Epithelial cell of esophagus (primary cell): ENCODE measurements at places on chromosomes 5 and 9.

GRCh38 chr5:56147659-56148230 is 85.4 kb downstream of the ANKRD55 start:
- no peak for DNase-seq

GRCh38 chr5:34450338-34450737 is 205.8 kb upstream of the RAI14 start:
- DNase-seq = no peak

DNA sequence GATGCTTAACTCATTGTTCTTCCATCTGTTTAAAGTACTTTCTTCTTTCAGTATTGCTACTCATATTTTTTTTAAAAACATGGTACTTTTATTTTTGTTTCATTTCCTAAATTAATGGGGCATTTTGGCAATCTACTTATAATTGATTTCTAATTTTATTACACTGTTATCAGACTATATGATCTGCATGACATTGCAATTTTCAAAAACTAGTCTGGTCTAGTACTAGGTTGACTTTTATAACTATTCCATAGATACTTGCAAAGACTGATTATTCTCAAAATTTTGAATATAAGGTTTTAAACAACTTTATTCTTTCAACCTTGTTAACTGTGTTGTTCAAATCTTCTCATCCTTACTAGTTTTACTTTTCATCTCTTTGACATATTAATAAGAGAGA is 63.9 kb upstream of the MVB12B start:
- no peak for DNase-seq

DNA sequence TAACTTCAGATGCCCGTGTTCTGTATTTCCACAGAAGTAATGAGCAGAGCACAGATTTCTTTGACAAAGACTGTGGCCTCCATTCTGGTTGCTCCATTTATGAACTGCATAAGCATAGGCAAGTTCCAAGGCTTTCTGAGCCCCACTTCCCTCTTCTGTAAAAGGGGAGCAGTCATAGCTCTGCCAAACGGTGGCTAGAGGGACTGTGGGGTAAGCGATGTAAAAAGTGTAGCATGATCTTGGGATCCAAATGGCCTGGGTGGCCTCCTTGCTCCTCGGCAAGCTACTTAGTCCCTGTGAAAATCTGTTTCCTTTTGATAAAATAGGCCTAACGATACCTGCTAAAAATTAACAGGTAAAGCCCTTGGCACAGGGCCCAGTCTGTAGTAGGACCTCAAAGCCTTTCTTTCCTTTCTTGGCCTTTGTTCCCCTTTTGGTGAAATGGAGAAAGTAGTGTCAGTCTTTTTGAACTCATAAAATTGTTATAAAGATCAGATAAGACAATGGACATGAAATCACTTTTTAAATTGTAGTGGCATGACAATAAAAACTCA is 646.6 kb downstream of the ACTL7B start:
- no peak for DNase-seq

- peak; percentile 42 for DNase-seq
Measured at GRCh38 chr9:130934702-130935647, 4.1 kb downstream of the FIBCD1 start.

DNA sequence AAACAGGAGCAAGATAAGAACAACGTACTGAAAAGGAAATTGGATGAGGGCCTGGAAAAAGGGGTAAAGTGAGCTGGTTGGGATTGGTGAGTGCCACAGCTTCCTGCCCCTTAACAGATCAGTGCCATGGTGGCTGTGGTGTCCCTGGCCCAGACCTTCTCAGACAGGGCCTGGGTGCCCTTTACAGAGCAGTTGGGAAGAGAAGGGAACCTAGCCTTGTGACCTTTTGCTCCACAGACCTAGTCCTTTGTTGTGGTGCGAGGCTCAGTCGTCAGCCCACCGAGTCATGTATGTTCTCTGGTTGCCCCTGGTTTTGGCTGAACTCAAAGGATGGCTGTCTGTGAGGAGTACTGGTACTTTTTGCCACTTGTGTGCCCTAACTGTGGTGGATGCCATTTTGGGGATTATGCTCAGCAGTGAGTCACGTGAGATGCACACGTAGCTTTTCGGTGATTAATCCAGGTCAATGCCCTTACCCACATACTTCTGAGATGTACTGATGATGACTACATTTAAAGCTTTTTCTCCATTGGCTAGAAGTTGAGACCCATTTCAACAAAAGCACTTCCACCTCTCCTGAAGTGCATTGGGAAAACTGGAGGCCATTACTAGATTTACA is 48.4 kb downstream of the EXOSC2 start:
- peak; percentile 75 for DNase-seq

GRCh38 chr9:69940674-69941073 is 103.0 kb upstream of the MAMDC2 start:
- DNase-seq = no peak

- no peak for DNase-seq
Measured at GRCh38 chr9:114274217-114274616, 48.7 kb upstream of the ORM1 start.

- DNase-seq = no peak
Measured at GRCh38 chr5:134468921-134469400, 56.5 kb upstream of the JADE2 start.

DNA sequence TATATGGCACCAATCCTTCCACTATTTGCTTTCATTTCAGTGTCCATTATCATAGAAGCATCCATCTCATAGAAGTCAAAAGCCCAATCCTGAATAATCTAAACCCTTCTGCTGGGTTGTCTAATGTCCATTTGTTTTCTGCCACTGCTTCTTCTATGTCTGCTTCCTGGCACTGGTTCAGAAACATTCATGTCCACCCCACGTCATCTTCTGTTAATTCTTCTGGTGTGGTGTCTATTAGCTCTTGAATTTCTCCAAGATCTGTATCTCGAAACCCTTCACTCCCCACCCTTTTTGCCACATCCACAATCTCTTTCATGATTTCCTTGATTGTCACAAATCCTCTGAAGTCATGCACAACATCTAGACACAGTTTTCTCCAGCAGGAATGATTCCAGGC is 23.2 kb upstream of the GOLGA1 start:
- DNase-seq = no peak

GRCh38 chr5:107671742-107672210 is 1.0 kb upstream of the EFNA5 start:
- peak; percentile 91 for DNase-seq

GRCh38 chr9:78549711-78550110 is 252.8 kb downstream of the PSAT1 start:
- no peak for DNase-seq

- DNase-seq = no peak
Measured at GRCh38 chr9:91724609-91725505, 225.2 kb downstream of the ROR2 start.

- no peak for DNase-seq
Measured at GRCh38 chr5:178389796-178390195, 157.2 kb upstream of the PHYKPL start.

DNA sequence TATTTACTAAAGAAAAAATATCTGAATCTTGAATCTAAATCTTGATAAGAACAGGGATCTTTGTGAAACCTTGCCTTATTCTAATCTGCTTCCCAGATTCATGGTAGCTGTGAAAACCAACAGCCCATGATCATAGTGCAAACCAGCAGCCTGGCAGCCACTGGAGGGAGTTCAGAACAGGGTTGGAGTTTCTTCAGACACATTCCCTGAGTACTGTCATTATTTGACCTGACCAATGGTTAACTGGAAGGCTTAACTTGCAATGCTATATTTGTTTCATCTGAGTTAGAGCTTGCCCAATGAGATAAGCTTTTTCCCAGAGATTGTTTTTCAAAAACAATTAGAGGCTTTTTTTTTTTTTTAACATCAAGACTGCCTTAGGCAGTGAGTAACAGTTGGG is 47.8 kb downstream of the LOX start:
- no peak for DNase-seq

DNA sequence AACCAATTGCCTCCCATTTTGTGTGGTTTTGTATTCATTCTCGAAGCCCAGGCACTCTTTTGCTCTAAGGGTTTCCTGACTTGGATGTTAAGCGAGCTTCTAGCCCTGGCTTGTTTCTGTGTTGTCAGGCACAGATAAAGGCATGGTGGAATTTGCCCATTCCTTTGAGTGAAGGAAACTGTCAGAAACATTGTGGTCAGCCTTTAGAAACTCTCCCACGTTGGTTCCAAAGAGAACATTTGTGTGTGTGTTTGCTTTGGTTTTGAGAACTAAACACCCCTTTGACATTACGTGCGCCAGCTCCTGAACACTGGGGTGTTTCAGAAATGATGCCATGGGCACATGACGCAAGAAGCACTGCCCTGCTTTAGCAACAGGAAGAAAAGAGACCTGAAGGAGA is 320.9 kb downstream of the NTRK2 start:
- peak; percentile 87 for DNase-seq

DNA sequence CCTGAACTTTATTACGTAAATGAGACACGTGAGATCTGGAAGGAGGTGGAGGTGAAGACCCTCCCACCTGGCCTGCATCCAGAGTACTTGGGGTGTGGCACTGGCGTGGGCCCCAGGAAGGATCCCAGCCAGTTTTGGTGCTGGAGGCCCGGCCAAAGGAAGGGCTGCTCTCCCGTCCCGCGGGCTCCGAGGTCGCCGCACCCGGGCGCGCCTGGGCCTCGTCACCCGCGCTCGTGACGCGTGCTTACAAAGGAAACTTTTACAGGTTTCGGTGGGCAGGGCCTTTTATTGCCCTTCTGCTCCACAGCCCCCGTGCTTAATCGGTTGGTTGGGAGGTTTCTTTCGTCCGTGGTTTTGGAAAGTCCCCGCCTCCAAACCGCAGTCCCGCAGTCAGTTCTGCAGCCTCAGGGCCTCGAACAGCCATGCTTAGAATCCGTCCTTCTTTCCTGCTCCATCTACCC is 29.2 kb downstream of the CDKN2A start:
- DNase-seq = peak; percentile 70

DNA sequence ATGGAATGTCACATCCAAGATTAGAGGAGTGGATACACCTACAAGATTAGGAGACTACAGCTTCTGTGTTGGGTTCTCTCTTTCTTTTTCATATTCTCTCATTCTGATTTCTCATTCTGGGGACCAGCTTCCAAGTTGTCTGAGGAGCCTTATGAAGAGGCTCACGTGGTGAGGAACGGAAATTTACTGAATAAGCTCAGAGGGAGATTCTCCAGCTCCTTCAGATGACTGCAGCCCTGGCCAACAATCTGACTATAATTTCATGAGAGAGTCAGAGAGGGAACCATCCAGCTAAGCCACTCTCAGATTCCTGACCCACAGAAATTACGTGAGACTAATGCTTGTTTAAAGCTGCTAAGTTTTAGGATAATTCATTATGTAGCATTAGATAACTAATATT is 27.1 kb upstream of the TENT2 start:
- DNase-seq = no peak
